ENCODE measurements at places on chromosomes 3 and 15.

GRCh38 chr3:124351430-124352148 lies 359.7 kb upstream of the ROPN1 start:
- peak; percentile 62 for DNase-seq

GRCh38 chr3:44326019-44326418 lies 12.5 kb upstream of the TCAIM start:
- DNase-seq = no peak

DNA sequence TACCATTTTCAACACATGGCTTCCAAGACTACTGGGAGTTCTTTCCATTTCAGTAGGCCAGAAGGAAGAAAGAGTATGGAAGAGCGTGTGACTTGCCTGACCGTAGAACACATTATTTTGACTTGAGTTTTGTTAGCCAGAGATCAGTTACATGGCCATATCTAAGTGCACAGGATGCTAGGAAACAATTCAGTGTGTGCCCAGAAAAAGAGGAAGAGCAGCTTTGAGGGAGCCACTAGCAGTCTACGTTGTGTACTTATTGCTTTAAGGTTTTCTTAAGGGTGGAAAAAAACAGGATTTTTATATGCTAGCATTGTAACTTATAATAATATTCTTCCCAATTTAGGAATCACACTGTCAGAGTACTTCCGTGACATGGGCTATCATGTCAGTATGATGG lies 44.1 kb upstream of the GRAMD1C start:
- no peak for DNase-seq

DNA sequence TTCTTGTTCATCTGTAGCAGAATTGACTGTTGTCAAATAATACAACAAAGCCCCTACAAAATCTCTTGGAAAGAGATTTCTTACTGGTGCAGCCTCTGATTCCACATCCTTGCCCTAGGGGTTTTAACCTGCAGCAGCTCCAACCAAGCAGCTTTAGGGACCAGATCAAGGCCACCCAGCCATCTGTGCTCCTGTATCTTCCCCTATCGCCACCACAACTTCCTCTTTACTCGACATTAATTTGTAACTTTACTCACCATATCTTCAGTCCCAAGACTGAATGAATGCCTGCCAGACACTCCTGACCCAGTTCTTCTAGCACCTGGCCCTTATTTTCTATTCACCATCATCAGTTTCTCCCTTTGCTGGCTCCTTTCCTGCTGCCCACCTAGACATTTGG lies 156.6 kb upstream of the IL12A start:
- no peak for DNase-seq

- no peak for DNase-seq
These were observed 49.2 kb upstream of the NMD3 start for GRCh38 chr3:161171639-161172552.

DNA sequence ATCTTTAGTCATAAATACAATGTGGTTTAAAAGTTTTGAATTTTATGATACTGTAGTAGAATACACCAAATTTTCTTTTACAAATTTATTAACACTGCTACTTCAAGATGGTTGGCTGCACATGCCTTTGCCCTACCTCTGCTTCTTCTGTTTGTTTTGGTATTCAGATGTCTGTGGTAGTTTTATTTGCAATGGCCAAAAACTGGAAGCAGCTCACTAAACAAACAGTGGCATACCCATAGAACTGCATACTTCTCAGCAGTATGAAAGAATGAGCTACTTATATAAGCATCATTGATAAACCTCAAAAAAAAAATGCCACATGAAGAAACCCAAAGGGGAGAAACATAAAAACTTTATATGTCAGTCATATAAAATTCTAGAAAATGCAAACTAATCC lies 19.5 kb downstream of the ARIH2 start:
- DNase-seq = no peak

DNA sequence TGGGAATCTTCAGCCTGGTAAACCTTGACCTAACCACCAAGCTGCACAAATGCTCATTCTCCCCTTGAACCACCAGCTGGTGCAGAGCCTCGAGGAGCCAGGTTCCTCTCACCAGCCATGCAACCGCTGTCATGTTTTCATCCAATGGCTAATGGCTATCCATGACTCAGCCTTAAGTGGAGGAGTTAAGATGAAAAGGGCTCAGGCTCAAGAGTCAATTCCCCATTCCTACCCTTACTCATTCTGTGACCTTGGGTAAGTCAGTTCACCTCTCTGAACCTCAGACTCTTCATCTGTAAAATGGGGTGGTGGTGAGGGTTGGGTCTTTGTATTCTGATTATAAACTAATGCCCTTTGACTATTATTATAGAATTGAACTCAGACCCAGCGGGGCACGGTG lies 515.6 kb downstream of the SHQ1 start:
- DNase-seq = no peak

DNA sequence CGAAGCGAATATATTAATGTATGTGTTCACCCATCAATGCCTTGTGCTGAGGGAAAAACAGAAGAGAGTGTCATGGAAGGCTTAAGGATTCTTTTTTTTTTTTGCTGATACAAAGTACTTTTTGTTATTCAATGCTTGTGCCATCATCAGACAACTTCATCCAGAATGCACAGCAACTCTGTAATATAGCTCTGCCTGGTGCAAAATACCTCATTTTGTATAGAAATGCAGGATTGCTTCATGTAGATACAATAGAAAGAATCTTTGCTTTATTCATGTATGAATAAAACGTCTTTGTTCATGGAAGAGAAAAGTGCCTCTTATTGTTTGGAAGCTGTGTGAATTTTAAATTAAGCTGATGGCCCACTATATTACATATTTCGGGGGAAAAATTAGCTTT lies 62.9 kb downstream of the SH3GL3 start:
- DNase-seq = no peak

DNA sequence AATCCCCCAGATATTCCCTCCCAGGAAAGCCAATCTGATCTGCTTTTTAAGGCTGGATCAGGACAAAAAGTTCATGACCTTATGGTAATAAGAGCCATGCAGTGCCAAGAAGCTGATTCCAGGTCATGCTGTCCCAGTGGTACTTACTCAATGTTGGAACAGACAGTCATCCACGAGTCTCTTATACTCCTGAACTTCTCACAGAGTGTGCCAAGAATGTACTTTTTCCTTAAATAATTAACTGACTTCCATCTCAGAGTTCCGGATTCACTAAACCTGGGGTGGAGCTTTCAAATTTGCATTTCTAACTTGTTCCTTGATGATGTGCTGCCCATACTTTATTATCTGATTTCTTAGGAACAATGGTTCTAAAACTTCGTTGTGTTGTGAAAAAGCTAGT lies 3.4 kb upstream of the P3H2 start:
- no peak for DNase-seq

- no peak for DNase-seq
These were observed 50.6 kb downstream of the CMTM6 start for GRCh38 chr3:32452009-32452408.

- no peak for DNase-seq
These were observed 322.6 kb downstream of the THSD4 start for GRCh38 chr15:71437919-71438318.

GRCh38 chr3:54008744-54009143 lies 113.6 kb upstream of the CACNA2D3 start:
- DNase-seq = no peak

- peak; percentile 71 for DNase-seq
These were observed 103.6 kb downstream of the APBA2 start for GRCh38 chr15:28989239-28989830.
